ENCODE measurements at places on chromosomes 12 and 14.

GRCh38 chr12:119835068-119835467 lies 42.1 kb downstream of the CIT start:
- peak; percentile 5 for DNase-seq

GRCh38 chr14:96275177-96276112 lies 19.4 kb downstream of the BDKRB1 start:
- peak; percentile 48 for DNase-seq

GRCh38 chr12:121137512-121137911 lies 4.8 kb downstream of the P2RX7 start:
- DNase-seq, result no peak

GRCh38 chr12:124625867-124626675 lies 58.7 kb upstream of the NCOR2 start:
- DNase-seq, result peak; percentile 82

- no peak for DNase-seq
Measured at GRCh38 chr12:87923361-87923760, 105.8 kb downstream of the C12orf50 start.

GRCh38 chr12:159156-159782 lies 54.7 kb downstream of the SLC6A12 start:
- DNase-seq, result no peak

- DNase-seq, result no peak
Measured at GRCh38 chr12:126286203-126286602, 1221.0 kb downstream of the AACS start.

- no peak for DNase-seq
Measured at GRCh38 chr12:19639781-19640415, 200.6 kb downstream of the AEBP2 start.

- DNase-seq, result no peak
Measured at GRCh38 chr14:75032939-75033338, 18.3 kb downstream of the MLH3 start.

- no peak for DNase-seq
Measured at GRCh38 chr12:117439531-117440001, 78.1 kb upstream of the NOS1 start.

GRCh38 chr14:65817011-65817410 lies 404.5 kb downstream of the FUT8 start:
- peak; percentile 14 for DNase-seq

DNA sequence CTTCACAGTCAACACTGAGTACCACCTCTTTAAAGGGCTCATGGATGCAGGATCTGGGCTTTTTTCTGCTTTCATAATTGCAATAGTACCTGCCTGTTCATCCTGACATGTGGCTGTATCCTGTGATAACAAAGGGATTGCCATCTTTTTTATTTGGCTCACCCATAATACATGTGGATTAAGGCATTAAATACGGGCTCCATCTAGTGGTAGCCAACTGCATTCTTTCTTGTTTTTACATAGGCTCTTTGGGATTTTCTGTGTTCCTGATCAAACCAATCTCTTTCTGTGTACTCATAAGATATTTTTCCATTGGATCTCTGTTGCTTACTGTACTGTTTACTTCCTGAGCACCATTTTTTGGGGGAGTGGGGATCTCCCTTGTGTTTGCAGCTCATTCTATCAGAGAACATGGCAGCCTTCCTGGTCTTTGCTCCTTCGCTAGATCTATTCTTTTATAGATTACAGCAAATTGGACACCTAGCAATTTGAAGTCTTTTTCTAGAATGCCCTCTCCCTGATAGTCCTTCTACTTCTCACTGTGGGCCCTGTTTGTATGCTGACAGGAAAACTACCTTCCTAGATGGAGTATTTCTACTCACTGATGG lies 723.4 kb upstream of the MDGA2 start:
- DNase-seq, result peak; percentile 40

GRCh38 chr14:67532998-67533753 lies at the start of gene PLEKHH1:
Gene PLEKHH1 (plus strand): TSS chr14:67533290. CDS start chr14:67541868, 8,578 bp downstream.
- peak; percentile 75 for DNase-seq

DNA sequence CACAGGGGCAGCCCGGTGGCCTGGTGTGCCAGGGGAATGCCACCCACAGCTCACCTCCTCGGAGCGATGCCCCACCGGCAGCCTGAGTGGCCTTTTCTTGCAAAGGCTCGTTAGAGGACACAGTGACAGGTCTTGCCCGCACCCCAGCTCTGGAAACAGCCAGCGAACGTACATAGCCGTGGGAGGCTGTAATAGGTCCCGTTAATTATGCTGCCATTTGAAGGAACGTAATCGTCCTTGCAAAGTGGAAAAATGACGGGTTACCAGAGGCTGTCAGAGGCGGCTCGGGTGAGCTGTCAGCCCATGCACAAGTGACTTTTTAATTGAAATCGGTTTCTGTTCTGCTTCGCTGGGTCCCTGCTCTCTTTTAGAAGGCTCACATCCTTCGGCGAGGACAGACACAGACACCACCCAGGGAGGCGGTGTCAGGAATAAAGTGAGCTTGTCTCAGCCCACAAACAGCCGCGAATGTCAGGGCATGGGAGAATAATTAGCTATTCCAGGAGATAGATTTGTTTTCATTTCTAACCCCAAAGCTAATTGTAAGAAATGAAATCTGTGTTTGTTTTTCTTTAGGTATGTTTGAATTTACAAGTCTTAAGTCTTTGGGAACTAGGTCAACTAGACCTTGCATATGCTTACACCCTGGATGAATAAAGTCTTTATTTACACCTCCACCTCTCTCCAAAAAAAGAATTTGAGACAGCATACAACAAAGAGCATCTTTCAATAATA lies 77.2 kb upstream of the RFLNA start:
- DNase-seq, result peak; percentile 41

DNA sequence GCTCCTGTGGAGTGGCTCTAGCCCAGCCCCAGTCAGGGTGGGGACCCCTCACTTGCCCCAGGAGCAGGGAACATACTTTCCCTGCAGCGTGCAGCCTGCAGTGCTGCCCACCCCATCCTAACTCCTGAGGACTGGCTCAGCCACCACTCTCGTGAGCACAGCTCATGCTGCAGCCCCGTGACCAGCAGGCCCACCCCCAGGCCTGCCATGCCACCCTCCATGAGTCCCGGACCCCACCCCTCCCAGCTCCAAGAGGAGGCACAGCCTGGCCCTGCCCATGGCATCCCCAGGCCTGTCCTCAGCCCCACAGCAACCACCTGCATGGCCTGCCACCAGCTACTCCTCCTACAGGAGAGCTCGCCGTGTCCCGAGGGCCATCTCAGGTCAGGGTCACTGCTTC lies 3.9 kb upstream of the JAG2 start:
- no peak for DNase-seq

GRCh38 chr12:80099259-80099658 lies at the start of gene OTOGL:
Gene OTOGL (plus strand): TSS chr12:80099537. CDS start chr12:80209432, 109,895 bp downstream.
- DNase-seq, result peak; percentile 26

DNA sequence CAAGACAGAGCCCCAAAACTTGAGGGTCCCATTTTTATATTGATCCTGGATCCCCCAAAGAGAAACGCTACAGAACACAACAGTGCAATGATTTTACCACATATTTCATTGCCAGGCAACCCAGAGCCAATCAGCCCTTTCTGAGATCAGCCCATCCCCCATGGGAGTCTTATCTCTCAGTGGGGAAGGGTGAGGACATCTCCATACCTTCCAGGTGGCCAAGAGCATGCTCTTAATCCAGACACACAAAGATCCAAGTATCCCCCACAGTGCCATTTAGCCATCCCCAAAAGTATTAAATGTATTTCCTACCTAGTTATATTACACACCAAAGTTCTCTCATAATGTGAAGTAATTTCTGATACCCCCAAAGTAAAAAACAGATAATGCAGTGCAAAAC lies 62.6 kb upstream of the AMN start:
- DNase-seq, result no peak

GRCh38 chr14:89217891-89218290 lies 199.1 kb downstream of the FOXN3 start:
- DNase-seq, result no peak

DNA sequence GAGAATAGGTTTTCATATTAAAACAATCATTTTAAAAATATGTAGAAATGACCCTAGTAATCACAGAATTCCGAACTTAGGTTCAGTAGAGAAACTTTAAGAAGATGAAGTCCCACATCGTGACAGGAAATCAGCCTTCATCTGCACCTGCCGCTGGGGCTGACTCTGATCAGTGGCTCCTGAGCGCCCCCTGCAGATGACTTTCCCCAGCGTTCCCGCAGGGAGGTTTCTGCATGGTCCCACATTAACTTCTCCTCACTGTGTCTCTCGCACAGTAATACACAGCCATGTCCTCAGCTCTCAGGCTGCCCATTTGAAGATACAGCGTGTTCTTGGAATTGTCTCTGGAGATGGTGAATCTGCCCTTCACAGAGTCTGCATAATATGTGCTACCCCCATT lies 1131.1 kb downstream of the TMEM121 start:
- no peak for DNase-seq

- no peak for DNase-seq
Measured at GRCh38 chr12:113129664-113130456, 5.7 kb downstream of the RASAL1 start.

GRCh38 chr12:14643251-14643650 lies 53.1 kb downstream of the GUCY2C start:
- DNase-seq, result peak; percentile 19
